ENCODE measurements at places on chromosomes 11 and 22.
A peak's percentile ranks its signal among the peaks of the same experiment; 100 is the strongest.

- DNase-seq = no peak
These were observed 15.2 kb downstream of the NRIP3 start for GRCh38 chr11:8988329-8989234.

GRCh38 chr11:76902121-76903014 lies 41.6 kb downstream of the ACER3 start:
- DNase-seq = no peak

DNA sequence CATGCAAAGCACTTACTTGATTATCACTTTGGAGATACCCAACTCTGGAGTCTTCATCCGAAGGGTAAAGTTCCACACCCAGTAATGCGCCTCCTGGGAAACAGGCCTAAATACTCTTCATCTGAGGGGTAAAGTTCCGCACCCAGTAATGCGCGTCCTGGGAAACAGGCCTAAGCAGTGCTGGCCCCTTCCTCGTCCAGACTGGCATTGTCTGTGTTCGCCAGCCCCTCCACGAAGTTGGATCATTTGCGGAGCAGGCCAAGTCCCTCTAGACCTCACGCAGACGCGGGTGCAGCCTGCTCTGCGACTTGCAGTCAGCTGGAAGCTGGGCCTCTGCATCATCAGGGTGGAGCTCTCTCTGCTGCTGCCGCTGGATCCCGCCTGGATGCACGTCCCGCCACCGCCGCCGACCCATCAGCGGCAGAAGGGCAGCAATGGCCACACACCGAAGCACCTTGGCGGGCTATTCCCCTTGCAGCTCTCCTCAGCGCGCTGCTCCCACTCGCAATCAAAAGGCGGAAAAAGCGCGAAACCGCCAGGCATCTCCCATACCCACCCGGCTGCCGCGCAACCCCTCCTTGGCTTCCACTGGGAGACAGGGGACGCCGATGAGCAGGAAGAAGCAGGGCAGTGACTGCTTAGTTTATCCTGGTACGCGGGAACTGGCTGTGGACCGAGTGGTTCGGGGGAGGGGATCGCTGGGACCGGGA lies 34.1 kb upstream of the GLYATL1 start:
- peak; percentile 22 for DNase-seq

- no peak for DNase-seq
These were observed 313.5 kb downstream of the MIAT start for GRCh38 chr22:26970809-26971394.

DNA sequence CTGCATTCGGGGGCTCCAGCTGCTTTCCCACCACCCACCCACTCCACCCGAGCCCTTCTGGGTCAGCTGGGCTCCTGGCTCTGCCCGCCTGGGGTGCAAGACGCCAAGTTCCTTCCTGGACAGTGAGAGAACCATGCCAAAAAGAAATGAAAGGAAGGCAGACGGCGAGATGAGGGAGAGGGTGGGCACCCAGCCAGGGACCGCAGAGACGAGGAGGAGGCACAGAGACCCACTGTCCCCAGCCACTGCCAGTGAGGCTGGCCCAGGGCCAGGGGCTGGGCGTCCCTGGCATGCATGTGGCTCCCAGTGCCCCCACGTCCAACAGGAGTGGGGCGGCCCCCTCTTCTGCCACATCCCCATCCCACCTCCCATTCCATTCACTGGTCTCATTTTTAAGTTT lies 10.8 kb upstream of the CD81 start:
- DNase-seq = no peak

GRCh38 chr22:25928038-25928437 lies 186.1 kb downstream of the MYO18B start:
- no peak for DNase-seq

DNA sequence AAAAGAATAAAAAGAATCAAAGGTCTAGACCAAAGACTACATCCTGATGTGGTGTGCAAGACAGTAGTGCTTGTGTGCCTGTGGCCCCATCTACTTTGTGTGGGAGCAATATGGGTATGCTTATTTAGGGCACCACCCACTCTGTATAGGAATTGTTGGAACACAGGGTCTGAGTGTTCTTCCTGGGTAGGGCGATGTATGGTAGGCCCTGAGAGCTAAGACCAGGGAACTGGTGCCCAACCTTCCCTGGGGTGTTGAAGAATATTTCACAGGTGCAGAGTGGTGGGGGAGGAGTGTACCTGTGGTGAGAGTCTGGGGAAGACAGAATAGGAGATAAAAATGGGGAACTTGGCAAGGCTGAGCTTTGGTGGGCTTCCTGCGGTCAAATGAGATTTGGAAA lies 41.9 kb downstream of the MICAL2 start:
- no peak for DNase-seq

DNA sequence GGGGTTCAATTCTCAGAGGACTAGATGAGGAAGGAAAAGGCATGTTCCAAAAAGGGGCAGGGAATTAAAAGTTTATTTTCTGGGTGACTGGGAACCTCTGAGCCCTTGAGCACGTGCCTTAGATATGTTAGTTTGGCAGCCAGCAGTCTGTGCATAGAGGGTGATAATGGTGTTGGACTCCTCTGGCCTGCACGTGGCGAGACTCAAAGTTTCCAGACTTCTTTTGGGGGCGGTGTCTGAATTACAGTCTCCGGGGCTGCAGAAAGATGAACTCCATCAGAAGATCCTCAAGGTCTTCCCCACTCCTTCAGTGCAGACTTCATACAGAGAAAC lies 861 bp upstream of the ZNRF3 start:
- no peak for DNase-seq

- DNase-seq = no peak
These were observed 7.9 kb upstream of the SH3BP1 start for GRCh38 chr22:37631448-37632173.

GRCh38 chr11:121590772-121591404 lies 138.1 kb upstream of the SORL1-AS1 start:
- no peak for DNase-seq

DNA sequence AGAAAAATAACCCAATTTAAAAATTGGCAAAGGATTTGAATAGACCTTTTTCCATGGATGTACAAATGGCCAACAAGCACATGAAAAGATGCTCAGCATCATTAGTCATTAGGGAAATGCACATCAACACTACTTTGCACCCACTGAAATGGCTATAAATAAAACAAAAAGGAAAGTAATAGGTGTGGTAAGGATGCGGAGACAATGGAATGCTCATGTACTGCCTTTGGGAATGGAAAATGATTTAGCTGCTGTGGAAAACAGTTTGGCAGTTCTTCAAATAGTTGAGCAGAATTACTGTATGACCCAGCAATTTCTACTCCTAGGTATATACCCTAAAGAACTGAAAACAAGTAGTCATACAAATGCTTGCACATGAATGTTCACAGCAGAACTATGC lies 37.4 kb downstream of the LARGE2 start:
- no peak for DNase-seq

- DNase-seq = no peak
These were observed at the start of gene TEX12 for GRCh38 chr11:112167145-112167544. TEX12 (plus strand) TSS chr11:112167372; CDS start chr11:112169269, 1,897 bp downstream.

DNA sequence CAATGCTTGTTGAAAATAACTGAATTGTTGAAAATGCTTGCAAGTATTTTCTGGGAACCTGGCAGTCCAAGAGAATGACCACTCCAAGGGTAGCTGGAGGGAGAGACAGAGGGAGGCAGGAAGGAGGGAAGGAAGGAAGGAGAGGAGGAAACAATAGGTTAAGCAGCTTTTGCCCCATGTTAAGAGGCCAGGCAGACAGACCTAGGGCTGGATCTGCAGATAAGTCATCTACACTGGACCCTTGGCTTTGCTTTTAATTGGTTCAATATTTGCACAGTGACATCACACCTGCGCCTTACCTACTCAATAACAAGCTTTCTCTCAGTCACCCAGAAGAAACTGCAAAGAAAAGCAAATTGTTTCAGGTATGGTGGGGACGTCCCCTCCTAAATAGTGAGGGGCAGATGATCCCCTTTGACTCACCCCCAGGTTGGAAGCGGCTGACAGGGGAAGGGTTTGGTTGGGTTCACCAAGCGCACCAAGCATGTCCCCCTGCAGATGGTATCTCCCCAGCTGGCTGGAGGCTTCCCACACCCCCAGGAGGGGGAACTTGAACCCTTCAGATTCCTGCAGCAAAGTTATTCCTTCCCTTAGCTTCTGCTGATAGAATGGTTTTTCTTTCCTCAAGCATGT lies 24.3 kb downstream of the MYH9 start:
- no peak for DNase-seq

- no peak for DNase-seq
These were observed 98.9 kb downstream of the TRAF6 start for GRCh38 chr11:36411202-36411640.

- DNase-seq = no peak
These were observed 17.1 kb downstream of the HSD17B12 start for GRCh38 chr11:43697679-43698078.

DNA sequence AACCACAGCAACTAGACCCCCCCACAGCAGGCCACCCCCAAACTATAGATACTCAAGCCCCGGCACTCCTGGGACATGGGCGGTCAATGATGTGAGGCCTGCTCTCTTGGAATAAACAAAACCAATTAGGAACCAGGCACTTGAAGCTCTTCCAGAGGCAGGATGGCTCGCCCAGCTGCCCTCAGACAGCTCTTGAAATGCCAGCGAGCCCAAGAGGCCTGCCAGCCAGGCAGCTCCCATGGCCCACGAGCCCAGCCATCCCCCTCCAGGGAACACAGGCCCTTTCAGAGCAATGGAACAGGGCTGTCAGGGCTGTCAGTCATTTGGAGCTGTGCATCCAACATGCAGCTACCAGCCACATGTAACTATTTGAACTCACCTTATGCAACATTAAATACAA lies 34.0 kb upstream of the TFIP11 start:
- DNase-seq = no peak

DNA sequence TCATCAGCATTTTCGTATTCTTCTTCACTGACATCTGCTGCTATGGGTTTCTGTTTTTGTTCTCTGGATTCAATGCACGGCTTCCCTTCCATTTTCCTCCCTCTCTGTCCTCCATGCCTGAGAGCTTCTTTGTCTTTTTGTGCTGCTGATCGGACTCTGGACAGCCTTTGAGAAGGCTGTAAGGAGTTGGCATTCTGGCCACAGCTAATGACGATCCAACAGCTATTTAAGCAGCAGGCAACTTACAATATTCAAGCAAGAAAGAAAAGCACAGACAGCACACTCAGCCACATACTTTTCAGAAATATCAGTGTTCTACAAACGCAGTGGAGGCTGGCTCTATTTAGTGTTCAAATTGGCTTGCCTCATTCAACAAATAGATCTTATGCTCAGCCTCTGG lies 60.9 kb upstream of the ZC3H12C start:
- DNase-seq = no peak

GRCh38 chr11:83284501-83285150 lies 1.5 kb downstream of the CCDC90B start:
- no peak for DNase-seq

DNA sequence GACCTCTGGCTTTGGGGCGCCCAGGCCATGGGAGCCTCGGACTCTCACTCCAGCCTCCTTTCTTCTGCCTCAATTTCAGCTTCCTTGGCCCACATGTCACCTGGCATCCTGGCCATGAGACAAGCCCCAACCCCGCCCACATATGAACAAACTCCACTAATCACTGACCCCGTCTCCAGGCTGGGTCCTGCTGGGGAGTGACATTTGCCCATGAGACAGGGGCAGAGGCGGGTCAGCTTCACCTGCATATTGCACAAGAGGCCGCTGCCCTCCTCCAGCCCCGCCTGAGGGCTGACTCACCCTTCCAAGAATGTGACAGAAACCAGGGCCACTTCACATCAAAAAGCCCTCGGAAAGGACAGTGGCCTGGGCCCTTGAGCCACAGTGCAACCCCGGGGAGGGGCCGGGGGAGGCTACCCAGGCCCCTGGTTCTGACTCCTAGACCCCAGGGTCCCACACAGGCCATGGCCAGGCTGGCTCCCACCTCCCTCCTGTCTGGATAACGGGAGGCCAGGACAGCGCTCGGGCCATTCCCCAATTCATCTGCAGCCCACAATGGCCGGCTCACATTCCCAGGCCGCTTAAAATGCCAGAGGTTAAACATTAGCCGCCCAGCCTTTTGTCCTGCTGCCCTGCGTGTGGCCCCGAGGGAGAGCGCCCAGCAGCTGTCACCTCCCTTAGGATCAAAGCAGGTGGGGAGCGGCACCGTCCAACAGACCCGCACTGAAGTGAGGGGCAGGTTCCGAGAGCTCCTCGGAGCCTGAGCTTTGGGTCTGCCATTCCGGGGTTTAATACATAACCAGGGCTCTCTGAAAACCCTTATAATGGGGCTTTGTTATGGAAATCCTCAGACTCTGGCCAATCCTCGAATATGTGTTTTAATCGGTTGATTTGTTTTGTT lies 42.3 kb downstream of the TRMU start:
- DNase-seq = no peak

- no peak for DNase-seq
These were observed 54.5 kb upstream of the RRAS2 start for GRCh38 chr11:14413307-14414069.

DNA sequence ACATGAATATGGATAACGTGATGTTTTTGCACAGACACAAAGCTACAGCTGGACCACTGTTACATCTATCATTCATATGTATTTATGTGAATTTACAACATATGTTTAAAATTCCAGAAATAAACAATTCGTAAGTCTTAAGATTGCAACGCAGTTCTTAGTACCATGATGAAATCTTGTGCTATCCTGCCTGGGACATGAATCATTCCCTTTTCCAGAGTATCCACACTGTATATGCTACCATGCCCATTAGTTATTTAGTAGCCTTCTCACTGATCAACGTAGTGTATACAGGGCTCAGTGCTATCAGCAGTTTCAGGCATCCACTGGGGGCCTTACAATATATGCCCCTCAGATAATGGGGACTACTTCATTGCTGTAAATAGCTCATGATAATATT lies 4.3 kb downstream of the ATL3 start:
- no peak for DNase-seq

DNA sequence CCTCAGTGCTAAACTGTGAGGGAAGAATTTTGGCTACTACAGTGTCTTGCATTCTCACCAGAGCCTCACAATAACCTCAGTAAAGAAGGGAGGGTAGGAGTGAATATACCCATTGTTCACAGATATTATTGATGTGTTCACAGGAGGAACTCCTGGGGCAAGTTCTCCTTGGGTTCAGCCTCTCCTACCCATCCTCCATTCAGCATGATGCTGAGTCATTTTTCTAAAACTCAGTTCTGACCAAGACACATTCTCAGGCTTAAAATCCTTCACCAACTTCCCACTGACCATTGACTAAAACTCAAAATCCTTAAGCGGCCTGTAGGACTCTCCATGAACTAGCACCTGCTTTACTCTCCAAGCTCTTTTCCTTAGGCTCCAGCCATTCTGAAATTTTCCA lies 48.7 kb downstream of the SYTL2 start:
- DNase-seq = no peak

GRCh38 chr22:47389201-47389600 lies 626.8 kb downstream of the TBC1D22A start:
- no peak for DNase-seq

DNA sequence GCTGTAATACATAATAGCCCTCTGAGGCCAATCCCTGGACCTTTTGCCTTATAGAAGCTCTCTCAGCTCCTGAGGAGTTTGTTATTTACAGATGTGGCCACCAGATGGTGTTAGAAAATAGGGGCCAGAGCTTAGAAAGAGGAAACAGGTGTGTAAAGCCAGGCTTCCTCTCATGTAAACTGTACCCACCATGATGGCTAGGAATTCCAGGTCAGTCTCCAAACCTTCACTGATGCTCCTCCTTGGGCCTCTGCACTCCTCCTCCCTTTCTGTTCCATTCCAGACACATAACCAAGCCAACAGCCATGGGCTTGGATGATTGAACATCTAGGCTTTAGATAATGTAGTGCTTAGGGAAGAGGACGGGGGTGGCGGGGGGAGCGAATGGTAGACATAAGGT lies 39.7 kb downstream of the USP35 start:
- no peak for DNase-seq

GRCh38 chr22:25388866-25389540 lies 169.6 kb downstream of the CRYBB2 start:
- DNase-seq = no peak

Data from D721Med (cell line).